ENCODE measurements at places on chromosomes 6 and 20. TPM values are rescaled to one million over a fixed set of nuclear protein-coding genes. Genes with fewer than 3 reads are reported as not detected.

The TFAP2A gene
- 0.59 TPM for total RNA-seq

The LY6G6C gene
- not detected for total RNA-seq

The GPR6 gene
- not detected for total RNA-seq

The PKIB gene
- 1.4 TPM for total RNA-seq

The CASS4 gene
- 48.0 TPM for total RNA-seq

The SNAP25 gene
- 0.64 TPM for total RNA-seq

GRCh38 chr6:136726837-136727557, 65.3 kb downstream of the MAP3K5 start:
- no peak for DNase-seq

GRCh38 chr6:179340-179950, 112.8 kb upstream of the DUSP22 start:
- DNase-seq, result no peak

- no peak for DNase-seq
Observed at GRCh38 chr6:15269011-15269410, 23.1 kb downstream of the JARID2 start.

DNA sequence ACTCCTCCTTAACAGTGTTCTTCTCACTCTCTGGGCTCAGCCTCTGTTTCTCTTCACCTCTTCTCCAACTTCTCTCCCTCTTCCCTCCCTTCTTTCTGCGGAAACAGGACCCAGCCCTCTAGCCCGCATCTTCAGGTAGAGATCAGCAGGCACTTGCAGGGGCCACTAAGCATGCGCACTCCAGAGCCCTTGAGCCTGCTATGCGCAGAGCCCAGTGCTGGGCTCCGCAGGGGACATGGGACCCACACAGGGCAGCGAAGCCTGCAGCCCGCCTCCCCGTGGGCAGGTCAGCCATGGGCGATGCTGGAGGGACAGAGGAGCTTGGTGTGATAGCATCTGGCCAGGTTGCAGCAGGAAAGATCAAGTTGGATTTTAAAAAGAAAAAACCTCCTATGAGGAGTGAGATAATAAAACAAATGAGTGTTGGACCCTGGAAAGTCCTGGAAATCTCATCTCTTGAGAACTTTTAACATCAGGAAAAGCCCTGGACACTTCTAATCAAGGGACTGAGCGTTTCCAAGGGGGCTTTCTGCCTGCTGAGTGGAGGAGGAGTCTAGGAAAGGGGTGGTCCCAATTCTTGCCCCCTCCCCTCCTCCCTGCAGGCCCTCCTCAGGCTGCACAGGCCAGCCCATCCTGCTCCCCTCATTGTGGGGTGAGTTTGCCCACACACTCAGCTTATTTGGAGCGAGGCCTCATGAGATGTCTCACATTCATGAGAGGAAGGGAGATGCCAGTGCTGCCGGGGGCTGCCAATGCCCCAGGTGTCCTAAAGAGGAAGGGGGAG, 71.9 kb downstream of the MDGA1 start:
- DNase-seq, result no peak

DNA sequence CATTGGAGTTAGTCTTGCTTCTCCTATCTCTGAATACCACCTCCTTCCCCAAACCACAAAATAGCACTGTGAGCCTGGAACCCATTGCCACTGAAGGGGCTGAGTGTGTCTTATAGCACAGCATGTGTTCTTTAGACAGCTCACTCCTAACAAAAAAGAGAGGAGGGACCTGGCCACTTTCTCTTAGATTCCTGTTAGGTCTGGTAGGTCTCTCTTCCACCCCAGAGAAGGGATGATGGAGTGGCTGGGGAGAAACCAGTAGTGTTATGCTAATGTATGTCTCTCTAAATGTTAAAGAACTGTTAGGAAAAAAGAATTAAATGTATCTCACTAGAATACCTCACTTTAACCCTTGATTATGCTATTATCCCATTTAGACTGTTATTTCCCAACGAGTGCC, 340.3 kb downstream of the EPHA7 start:
- no peak for DNase-seq

GRCh38 chr6:123677897-123678296, 41.1 kb upstream of the TRDN start:
- DNase-seq, result no peak

DNA sequence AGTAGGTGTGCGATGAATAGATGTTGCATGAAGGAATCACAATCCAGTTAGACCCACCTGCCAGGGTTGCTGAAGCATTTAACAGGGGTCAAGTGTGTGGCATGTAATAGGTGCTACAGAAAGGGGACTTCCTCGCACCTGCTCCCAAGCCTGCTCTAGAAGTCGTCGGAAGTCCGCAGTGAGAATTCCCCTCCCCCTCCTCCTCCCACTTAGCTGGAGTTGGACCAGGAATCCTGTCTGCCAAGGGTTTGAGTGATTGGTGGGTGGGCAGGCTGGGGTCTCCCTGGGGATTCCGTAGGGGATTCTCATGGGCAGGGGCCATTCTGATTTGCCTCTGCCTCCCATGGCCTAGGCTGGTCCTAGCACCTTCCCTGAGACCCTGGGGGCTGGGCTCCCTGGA, 10.3 kb downstream of the SCRT2 start:
- DNase-seq, result no peak

- DNase-seq, result no peak
Observed at GRCh38 chr20:13002251-13002650, 6.5 kb upstream of the SPTLC3 start.

DNA sequence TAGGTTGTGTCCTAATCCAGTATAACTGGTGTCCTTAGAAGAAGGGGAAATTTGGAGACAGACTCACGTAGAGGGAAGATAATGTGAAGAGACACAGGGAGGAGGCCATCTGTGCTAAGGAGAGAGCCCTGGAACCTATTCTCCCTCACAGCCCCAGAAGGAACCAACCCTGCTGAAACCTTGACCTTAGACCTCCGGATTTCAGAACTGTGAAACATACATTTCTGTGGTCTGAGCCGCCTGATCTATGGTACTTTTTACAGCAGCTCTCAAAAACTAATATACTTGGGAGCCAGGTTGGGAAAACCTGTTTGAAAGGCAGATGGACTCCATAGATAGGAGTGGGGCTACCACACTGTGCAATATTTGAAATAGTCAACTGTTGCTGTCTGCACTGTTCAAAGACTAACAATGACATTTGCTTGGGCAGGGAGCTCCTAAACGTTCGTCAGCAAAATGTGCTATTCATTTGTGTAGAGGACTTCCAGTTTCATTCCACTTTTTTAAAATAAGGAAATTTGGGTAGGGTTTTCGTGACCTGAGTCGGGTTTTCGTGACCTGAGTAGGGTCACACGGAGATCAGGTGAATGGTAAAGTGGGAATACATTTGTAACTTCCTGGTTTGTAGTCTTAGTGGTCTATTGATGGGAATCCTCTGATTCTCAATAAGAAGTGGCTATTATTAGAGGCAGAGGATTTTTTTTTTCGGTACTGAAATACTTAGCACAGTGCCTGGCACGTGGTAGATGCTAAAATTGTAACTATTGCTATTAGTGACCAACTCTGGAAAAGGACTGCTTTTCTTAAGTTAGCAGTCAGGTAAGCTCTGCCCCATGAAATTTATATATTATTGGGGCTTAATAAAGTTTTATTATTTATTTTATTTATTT, 11.4 kb downstream of the TAGAP start:
- no peak for DNase-seq

DNA sequence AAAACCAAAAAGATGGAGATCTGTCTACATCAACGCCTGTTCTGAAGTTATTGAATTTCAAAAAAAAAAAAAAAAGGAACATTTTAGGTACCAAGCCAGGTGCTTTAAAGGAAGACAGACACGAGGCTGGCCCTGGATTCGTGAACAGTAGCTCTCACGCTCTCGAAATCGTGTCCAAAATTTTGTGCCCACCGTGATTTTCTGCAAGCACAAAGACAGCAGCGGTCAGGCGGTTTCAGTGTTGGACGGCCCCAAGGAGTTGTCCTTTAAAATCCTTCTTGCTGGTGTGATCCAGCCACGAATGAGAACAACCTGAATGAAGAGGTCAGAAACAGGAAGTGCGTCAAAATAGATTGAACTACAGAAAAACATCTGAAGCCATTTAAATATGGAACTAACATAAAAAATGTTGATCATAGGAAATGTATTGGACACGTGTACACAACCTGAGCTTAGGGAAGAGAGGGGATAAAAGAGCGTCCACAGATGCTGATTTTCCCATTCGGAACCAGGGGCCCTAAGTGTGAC, 78.2 kb downstream of the THBS2 start:
- DNase-seq, result no peak

Measured in myocyte (in vitro differentiated cells).